CD4-positive, alpha-beta T cell treated with Interleukin-17A for 1 hour (primary cell): ENCODE measurements at places on chromosomes 3 and 15.

- no peak for DNase-seq
These were observed 49.5 kb upstream of the MBNL1 start for GRCh38 chr3:152219216-152219615.

- no peak for DNase-seq
These were observed 164.0 kb downstream of the IL20RB start for GRCh38 chr3:137121704-137122314.

GRCh38 chr15:101123222-101123910 is 128.5 kb downstream of the CHSY1 start:
- no peak for DNase-seq

- no peak for DNase-seq
These were observed 542 bp upstream of the UBAP1L start for GRCh38 chr15:65115542-65115941.

DNA sequence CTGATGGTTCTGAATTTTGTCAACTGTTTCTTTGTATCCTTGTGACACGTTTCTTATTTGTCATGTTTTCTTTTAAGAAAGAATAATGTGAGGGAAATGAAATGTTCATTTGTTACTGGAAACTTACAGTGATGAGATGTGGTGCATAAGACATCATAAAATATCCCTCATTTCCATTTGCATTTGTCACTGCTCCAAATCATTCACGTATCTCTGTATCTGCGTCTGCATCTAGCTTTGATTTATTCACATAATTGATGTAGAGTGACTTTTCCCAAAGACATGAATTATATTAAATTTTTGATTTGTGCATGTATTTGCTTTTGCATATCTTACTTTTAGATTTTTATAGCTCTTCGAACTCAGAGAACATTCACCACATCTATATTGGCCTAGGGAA is 66.8 kb downstream of the CHL1 start:
- no peak for DNase-seq
